ENCODE measurements at places on chromosomes 16 and 17.

GRCh38 chr16:49596648-49597291, 223.2 kb downstream of the C16orf78 start:
- no peak for DNase-seq

DNA sequence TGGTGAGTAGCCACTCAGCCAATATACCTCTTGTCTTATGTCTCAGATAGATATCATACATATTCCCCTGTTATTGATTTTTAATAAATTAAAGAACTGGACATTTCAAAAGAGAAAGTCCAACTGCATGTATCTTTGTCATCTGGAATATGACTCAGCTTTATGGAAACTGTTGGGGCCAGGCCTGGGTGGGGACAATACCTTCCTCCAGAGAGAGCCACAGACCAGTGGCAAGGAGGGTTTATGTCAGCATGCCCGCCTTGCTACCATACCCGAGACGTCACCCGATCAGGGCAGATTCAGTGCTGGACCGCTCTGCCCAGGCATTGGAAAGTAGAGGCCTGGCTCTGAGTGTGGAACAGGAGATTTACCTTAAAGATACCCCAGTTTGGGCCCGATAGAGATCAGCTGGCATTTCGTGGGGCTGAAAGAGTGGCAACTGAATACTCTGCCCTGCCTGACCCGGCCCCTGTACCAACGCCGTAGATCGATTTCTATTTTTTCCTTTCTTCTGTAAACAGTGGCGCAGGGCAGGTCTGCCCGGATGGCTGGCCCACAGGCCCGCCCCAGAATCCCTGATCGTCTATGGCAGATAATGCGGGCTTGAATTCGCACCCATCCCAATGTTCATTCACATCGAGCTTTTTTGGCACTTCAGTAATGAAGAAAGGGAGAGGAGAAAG, 158.6 kb downstream of the SALL1 start:
- no peak for DNase-seq

- no peak for DNase-seq
Observed at GRCh38 chr16:88286301-88286923, 96.3 kb upstream of the ZNF469 start.

DNA sequence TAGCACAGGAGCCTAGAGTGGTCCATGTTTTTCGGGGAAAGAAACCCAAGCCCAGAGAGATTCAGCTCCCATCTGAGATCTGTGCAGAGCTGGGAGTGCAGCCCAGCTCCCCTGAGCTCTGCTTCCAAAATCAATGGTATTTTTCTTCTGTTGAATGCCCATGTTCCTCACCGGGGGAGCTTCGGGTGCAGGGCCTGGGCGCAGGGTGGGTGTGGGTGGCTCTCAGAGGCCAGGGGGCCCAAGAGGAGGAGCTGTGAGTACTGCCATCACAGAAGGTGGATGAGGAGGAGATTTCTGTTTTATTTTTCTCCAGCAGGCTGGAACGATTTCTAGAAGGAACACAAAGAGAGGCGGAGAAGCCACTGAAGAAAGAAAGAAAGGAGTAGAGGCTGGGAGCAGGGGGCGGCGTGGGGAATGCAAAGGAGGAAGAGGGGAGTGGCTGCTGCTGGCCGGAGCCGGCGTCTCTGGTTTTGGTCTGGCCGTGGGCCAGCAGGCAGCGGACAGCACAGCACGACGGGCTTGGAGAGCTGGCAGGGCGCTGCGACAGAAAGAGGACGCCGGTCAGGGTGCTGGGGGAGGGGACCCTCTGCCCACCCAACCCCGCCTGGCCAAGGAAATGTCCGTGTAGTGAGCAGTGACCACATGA, 76.2 kb upstream of the KSR1 start:
- DNase-seq, result no peak

GRCh38 chr17:1829216-1829591, 498 bp downstream of the SMYD4 start:
- no peak for DNase-seq

- DNase-seq, result no peak
Observed at GRCh38 chr17:2805961-2806360, 9.7 kb downstream of the RAP1GAP2 start.

- DNase-seq, result no peak
Observed at GRCh38 chr17:21076242-21076641, 33.4 kb upstream of the USP22 start.

DNA sequence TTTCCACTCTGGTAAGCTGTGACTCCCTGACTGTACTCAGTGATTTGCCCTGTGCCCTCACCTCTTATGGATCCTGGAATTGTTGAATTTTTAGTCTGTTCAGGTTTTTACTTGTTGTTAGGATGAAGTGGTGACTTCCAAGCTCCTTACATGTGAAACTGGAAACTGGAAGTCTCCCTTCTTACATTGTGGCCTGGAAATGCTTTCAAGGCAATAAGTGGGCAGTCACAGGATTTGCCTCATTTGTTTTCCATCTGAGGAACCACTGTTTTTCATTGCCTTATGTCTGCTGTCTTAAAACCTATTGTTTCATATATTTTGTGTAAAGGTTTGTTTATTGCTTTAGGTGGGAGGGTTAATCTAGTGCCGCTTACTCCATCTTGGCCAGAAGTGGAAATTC, 155.8 kb downstream of the CYB561 start:
- no peak for DNase-seq

DNA sequence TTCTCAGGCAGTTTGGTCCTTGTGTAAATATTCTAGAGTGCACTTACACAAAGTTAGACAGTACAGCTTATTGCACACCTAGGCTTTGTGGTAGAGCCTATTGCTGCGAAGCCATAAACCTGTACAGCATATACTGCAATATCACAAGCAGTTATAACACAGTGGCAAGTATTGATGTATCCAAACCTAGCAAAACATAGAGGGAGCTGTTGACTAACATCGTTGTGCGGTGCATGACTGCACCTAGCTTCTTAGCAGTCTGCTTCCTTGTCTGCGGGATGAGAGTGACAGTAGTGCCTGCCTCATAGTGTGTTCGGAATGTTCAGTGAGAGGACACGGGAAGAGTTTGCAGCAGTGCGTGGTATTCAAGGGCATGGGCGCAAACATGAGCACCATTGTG, 78.9 kb downstream of the MPRIP start:
- no peak for DNase-seq

GRCh38 chr16:69270395-69270794, 40.8 kb upstream of the VPS4A start:
- DNase-seq, result no peak

DNA sequence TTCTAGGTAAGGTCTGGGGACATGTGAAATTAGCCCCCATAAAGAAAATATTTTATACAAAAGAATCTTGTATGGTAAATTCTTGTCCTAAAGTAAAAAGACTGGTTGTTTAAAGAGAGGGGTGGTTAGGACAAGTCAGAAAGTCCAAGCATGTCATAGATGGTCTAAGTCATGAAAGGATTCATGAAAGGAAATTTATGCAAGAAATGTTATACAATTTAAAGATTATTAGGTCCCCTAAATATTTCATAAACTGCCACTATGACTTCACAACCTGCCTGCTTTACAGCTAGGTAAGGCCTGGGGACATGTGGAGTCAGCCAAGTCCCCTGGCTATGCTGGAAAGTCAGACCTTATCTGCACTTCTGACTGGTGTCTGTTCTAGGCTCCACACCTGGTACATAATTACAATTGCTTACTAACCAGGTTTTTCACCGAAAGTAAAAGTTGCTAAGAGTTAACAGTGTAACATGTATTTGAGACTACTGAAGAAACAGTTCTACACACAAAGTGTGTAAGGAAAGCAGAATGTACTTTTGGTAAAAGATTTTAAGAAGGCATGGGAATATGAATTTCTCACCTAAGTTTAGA, 17.0 kb downstream of the N4BP1 start:
- no peak for DNase-seq

DNA sequence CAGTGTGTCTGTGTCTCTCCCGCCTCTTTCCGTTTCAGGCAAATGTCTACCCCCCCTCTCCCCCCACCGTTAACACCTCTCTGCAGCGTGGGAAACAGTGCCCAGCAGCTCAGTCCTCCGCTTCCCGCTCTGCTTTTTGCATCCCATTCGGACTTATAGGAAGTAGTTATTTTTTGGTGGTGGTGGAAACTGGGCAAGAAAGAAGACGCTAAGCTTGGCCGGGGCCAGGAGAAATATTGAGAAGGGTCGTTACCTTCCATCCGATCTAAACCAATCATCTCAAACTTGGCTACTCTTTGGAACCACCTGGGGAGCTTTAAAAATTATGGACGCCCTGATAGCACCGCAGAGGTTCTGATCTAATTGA, 499 bp upstream of the HLF start:
- no peak for DNase-seq

- peak; percentile 79 for DNase-seq
Observed at GRCh38 chr17:76714822-76715495, 4.2 kb upstream of the MXRA7 start.

- no peak for DNase-seq
Observed at GRCh38 chr16:72921106-72921505, 126.8 kb downstream of the ZFHX3 start.

GRCh38 chr16:86501989-86502855, 8.1 kb upstream of the FOXF1 start:
- no peak for DNase-seq

GRCh38 chr17:17780922-17781590, 55.7 kb downstream of the SREBF1 start:
- no peak for DNase-seq

GRCh38 chr17:76083536-76084182, 4.7 kb downstream of the ZACN start:
- no peak for DNase-seq

- DNase-seq, result no peak
Observed at GRCh38 chr16:56320056-56320455, 105.3 kb downstream of the AMFR start.

DNA sequence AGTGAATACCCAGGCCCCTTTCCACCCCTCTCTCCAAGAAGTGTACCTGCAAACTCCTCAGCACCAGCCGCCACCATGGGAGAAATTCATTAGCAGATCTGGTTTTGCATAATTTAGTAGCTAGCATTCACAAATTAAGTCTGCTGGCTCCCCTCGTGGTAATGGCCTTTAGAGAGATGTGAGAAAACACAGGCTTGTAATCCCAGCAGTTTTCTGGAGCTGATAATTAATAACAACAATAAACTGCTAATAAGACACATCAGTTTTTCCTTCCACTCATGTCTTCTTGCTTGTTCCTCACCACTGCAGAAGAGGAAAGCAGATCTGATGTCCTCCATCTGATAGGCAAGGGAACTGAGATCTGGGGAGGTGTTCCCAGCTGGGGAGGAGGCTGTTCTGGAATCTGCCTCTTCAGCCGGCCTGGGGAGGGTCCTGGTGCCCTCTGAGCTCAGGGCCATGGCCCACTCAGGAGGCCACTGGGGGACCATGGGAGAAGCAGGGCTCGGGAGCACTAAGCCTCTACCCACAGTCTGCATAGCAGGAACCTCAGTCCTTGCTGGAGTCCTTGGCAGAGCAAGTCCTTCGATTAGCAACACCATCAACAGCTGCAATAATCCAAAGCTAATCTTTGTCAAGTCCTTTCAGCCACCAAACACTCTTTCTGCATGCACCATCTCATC, 74.2 kb upstream of the DNAJA2 start:
- no peak for DNase-seq

DNA sequence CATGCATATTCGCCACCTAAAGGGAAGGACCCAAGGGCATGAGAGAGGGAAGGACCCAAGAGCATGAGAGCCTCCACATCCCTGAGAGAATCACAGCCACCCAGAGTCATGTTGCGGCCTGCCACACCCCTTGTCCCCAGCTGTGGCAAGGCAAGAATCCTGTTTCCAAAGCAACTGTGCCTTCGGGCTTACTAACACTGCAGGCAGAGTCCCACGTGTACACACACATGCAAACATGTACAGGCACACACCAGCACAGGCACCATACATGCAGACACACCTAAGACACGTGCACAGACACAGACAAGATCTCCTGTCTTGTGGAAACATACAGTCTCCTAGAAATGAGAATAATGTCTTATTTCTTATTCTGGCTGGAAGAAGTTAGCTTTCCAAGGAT, 92.4 kb upstream of the CDYL2 start:
- DNase-seq, result no peak

DNA sequence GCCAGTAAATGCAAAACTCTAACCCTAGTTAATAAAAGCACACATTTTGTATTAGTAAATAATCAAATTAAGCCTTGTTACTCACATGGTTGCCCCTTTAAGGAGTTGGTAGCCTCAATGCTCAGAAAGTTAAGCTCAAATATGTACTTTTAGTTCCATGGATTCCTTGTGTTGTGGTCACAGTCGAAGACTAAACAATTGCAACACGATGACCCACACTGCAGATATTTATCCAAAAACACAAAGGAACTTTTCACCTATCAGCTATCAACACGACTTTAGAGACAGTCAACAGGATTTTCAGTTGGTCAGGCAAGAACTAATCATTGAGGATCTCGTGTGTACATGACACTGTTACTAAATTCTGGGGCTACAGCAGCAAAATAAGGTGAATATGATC, 47.4 kb upstream of the NUDT7 start:
- no peak for DNase-seq

GRCh38 chr16:52537516-52537915, 9.4 kb downstream of the TOX3 start:
- no peak for DNase-seq

DNA sequence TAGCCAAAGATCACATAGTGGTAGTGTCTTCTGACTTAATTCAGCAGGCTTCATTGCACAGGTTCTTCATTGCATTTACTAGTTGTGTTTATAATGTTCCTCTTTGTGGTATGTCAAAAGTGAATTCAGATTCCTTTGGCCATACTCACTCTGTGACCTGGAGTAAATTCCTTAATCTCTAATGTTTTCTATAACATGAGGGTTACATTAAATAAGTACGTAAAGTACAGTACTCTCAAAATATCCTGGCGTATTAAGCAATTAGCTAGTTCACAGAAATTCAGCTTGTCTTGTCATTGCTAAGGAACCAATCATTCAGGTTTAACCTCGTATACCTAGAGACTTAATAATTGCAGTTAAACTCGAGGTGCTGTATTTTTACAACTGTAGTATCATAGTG, 4.2 kb downstream of the RPS6KB1 start:
- DNase-seq, result no peak

DNA sequence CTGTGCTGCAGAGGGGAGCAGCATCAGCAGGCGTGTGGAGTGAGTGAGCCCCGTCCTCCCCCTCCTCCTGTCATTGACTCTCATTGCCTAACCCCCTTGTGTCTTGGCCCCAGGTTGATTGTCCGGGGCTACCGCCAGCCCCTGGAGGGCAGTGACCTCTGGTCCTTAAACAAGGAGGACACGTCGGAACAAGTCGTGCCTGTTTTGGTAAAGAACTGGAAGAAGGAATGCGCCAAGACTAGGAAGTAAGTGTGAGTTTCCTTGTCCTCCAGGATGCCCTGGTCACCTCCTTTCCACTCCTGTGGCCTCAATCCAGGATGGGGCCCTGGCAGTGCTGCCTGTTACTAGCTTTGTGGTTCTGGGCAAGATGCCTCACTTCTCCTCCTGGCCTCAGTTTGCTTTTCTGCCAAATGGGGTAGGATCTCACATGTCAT, 87.0 kb downstream of the ABCC1 start:
- DNase-seq, result no peak

DNA sequence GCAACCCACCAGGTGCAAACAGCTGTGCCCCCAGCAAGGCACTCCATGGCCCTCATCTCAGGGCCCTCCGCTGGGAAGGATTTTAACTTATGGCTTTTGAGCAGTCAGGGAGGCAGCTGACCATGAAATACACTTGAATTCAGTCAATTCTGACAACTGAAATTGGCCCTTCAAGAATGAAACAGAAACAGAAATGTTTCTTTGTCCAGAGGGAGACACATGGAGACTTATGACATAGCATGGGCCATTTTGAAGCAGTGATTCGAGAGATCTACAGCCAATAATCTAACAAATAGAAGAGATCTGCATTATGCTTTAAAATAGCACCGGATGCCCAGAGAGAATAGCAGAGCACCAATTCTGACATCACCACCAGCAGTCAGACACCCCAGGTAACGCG, 7.5 kb downstream of the CACNG1 start:
- DNase-seq, result no peak

Measured in stimulated activated CD4-positive, alpha-beta T cell treated with anti-CD3 and anti-CD28 coated beads, Interleukin-4, amount 100 ng/mL, for 1 hour (primary cell).